Activated CD4-positive, alpha-beta T cell treated with anti-CD3 and anti-CD28 coated beads for 36 hours (primary cell): ENCODE measurements at places on chromosomes 3 and 15. TPM values are rescaled to one million over a fixed set of nuclear protein-coding genes. Genes with fewer than 3 reads are reported as not detected.

- peaks cover 2% of the 10 kb centered on the region for H3K4me1 ChIP-seq
- peaks cover 8% of the 10 kb centered on the region for H3K27me3 ChIP-seq
- peaks cover 5% of the 10 kb centered on the region for H3K36me3 ChIP-seq
- H3K4me3 ChIP-seq = no peak overlapping the region
Observed at GRCh38 chr3:36677331-36678007, 86.9 kb downstream of the DCLK3 start.

- DNase-seq = no peak
- H3K27ac ChIP-seq = no peak overlapping the region
- H3K36me3 ChIP-seq = no peaks in the 10 kb centered on the region
- H3K27me3 ChIP-seq = peaks cover 13% of the 10 kb centered on the region
Observed at GRCh38 chr15:78358102-78358870, 18.1 kb downstream of the CRABP1 start.

GRCh38 chr15:88648357-88649214 is 9.8 kb downstream of the ISG20 start:
- peak; percentile 61 for DNase-seq
- H3K4me1 ChIP-seq = peaks cover 80% of the 10 kb centered on the region
- peak overlapping the region; percentile 58 for H3K4me3 ChIP-seq

GRCh38 chr15:92324101-92324963 is 69.3 kb upstream of the ST8SIA2 start:
- no peak for DNase-seq
- no peak overlapping the region for H3K27ac ChIP-seq
- peaks cover 2% of the 10 kb centered on the region for H3K27me3 ChIP-seq
- H3K4me1 ChIP-seq = no peaks in the 10 kb centered on the region

GRCh38 chr15:64842986-64843561 is 1.4 kb downstream of the PLEKHO2 start:
- H3K4me1 ChIP-seq = peaks cover 67% of the 10 kb centered on the region
- peak overlapping the region; percentile 84 for H3K27ac ChIP-seq
- H3K36me3 ChIP-seq = peaks cover 4% of the 10 kb centered on the region
- peak; percentile 24 for DNase-seq
- H3K4me3 ChIP-seq = peak overlapping the region; percentile 88

- H3K4me1 ChIP-seq = peaks cover 32% of the 10 kb centered on the region
- H3K4me3 ChIP-seq = no peak overlapping the region
- no peak for DNase-seq
- no peaks in the 10 kb centered on the region for H3K27me3 ChIP-seq
- no peak overlapping the region for H3K27ac ChIP-seq
Observed at GRCh38 chr3:177823701-177824189, 626.5 kb upstream of the TBL1XR1 start.

DNA sequence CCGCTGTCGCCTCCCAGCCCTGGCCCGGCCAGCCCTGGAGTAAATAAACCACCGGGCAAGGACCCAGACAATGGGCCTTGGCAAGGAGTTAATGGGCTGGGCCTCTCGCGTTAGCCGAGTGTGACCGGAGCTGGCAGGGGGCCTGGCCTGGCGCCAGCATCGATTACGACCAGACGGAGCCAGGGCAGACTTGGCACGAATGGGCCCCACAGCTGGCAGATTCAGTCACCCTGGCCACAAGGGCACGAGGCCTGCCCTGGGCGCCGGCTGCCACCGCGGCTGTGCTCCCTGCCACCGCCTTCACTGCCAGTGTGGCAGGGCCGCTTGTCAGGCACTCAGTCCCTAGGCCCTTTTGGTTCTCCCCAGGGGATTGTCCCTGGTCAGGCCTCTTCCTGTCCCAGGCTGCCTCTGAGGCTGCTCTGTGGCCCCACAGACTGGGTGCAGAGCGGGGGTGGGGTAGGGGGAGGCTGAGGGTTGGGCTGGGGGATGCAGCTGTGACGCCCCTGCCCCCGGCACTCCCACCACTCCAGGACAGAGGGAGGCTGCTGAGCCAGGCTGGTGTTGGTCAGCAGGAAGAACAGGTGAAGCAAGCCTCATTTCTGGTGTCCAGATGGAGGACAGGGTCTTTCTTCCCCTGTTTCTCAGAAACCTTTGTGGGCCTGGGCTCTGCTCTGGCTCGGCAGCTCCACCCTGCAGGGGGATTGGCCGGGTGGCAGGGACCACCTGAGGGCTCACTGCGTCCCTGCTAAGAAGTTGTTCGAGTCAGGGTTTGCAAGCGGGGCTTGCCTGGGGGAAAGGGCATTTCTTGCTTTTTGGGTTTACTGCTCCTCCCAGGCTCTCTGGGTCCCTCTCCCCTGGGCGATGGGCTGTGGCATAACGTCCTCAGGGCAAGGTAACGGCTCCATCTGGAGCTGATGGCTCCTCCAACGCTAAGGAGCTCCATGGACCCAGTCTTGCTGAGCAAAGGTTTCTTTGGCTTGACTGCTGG is 30.5 kb upstream of the SRP14 start:
- no peak for DNase-seq
- H3K36me3 ChIP-seq = no peaks in the 10 kb centered on the region
- peaks cover 17% of the 10 kb centered on the region for H3K4me1 ChIP-seq
- H3K4me3 ChIP-seq = no peak overlapping the region
- H3K27me3 ChIP-seq = peaks cover 3% of the 10 kb centered on the region

DNA sequence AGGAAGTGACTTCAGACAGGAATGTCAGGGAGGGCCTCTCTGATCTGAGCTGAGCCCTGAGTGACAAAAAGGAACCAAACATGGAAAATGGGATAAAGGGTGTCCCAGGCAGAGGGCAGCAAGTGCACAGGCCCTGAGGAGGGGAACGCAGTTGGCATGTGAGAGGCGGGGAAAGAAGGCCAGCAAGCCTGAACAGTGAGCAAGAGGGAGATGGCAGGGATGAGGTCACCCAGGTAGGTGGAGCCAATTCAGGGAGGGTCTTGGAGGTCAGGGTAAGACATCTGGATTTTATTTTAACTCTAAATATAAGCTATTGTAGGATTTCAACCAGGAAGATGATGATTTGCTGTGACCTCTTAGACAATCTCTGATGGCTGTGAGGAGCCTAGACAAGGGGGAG is 167.7 kb downstream of the LRTM1 start:
- no peaks in the 10 kb centered on the region for H3K36me3 ChIP-seq
- no peak overlapping the region for H3K4me3 ChIP-seq
- no peak overlapping the region for H3K27ac ChIP-seq

DNA sequence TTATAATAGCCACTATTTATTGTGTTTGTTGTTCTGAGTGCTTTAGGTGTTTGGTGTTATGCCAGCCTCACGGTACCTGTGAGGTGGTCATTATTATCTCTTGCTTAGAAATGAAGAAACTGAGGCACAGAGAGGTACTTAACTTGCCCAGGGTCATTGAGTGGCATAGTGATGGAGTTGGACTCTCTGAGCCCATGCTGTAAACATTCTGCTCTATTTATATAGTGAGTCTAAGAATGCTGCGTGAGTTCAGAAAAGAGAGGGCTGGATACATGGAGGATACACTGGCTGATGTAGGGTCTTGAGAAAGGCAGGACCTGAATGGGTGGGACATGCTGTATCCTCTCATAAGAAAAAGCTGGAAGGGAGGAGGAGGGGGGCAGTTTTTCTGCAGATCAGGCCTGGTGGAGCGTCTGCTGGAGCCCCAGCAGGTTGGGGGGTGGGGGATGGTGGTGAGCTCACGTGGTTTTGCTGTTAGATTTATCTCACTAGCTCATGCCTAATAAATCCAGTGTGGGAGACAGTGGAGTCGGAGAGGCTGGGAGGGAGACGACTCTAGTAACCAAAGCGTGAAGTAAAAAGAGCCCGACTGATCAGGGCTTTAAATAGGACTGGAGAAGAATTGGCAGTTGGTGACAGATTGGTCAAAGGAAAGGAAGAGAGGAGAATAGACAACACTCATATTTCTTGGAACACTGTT is 16.0 kb downstream of the MED12L start:
- peaks cover 3% of the 10 kb centered on the region for H3K36me3 ChIP-seq
- H3K4me1 ChIP-seq = no peaks in the 10 kb centered on the region
- H3K4me3 ChIP-seq = no peak overlapping the region
- H3K27me3 ChIP-seq = peaks cover 22% of the 10 kb centered on the region
- no peak overlapping the region for H3K27ac ChIP-seq
- DNase-seq = no peak

- H3K4me1 ChIP-seq = peaks cover 34% of the 10 kb centered on the region
- no peak overlapping the region for H3K27ac ChIP-seq
- H3K4me3 ChIP-seq = no peak overlapping the region
Observed at GRCh38 chr3:191343115-191343514, 12.8 kb upstream of the UTS2B start.

DNA sequence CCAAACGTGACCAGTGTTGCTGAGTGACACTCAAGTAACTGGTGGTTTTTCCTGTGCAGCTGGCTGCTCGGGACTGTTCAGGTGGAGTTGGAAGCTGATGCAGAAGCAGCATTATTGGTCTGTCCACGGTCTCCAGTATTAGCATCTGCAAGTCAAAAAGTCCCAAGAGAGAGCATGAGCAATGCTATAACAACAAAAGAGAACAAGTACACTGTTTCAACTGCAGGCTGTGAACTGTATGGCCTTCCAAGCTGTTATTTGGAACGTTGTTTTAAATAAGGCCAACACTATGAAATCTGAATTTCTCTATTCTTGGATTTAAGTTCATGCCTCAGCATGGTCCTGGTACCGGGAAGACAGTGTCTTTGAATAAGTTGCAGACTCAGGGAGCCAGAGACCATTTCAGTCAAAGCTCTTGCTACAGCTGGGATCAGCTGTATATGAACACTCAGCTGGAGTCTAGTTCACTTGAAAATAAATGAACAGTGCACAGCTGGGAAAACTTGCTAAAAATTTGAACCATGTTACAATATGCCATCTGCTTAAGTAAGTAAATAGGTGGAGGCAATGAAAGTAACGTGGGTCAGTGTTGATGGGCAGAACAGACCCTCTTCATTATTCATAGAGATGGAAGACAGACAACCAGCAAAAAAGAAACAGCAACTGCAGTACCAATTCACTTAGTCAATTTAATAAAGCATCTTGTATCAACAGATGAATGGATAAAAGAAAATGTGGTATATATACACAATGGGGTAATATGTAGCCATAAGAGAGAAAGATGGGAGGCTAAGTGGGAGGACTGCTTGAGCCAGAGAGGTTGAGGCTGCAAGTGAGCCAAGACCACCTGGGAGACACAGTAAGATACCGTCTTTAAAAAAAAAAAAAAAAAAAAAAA is 45.1 kb downstream of the NR1I2 start:
- peaks cover 5% of the 10 kb centered on the region for H3K36me3 ChIP-seq
- H3K27me3 ChIP-seq = no peaks in the 10 kb centered on the region
- DNase-seq = no peak
- peaks cover 2% of the 10 kb centered on the region for H3K4me1 ChIP-seq

The XCR1 gene
- not detected for total RNA-seq

The CCR3 gene
- total RNA-seq = not detected

The EPHB3 gene
- not detected for total RNA-seq

The CAMKV gene
- total RNA-seq = 1.3 TPM

The LPP gene
- total RNA-seq = 34.7 TPM

The SH3GL3 gene
- not detected for total RNA-seq

The C2CD4B gene
- 0.37 TPM for total RNA-seq

The CHRM5 gene
- not detected for total RNA-seq

The AADACL2 gene
- total RNA-seq = not detected

The IQGAP1 gene
- 334 TPM for total RNA-seq
